Right ventricle myocardium inferior (tissue), 1 donor: ENCODE measurements at places on chromosomes 2 and 18.

DNA sequence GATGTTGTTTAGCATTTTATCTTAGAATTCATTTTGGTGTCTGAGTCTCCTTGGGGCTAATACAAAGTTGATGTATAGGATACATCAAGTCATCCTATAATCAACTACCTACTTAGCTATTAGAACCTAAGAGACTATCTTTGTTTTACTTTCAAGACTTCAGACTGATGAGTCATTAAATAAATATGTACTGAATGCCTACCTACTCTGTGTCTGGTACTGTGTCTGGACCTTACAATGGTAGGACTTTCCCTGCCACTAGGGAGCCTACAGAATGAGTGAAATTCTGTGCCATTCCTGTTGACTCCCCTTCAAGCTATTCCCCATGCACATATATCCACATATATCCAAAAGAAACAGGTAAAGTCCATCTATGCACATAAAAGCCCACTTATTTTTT is 114.5 kb downstream of the ERBB4 start:
- no peak for DNase-seq

DNA sequence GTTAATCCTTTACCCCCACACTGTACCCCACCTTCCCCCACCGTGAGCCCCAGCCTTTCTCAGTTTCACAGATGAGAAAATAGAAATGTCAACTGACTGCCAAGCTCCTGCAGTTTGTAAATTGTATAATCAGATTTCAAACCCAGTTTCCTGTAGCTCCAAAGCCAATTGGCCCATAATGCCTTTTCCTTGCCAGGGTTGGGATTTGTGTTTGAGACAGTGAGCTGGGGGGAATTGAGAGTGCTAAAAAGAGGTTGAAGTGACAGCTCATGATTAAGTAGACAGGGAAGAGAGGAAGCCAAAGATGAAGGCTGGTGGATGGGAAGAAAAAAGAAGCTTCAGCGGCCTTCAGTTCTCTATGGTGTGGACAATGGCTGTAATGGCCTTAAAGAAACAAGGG is 10.7 kb downstream of the OSBPL6 start:
- no peak for DNase-seq

GRCh38 chr2:188272121-188272520 is 19.6 kb upstream of the GULP1 start:
- DNase-seq, result no peak

DNA sequence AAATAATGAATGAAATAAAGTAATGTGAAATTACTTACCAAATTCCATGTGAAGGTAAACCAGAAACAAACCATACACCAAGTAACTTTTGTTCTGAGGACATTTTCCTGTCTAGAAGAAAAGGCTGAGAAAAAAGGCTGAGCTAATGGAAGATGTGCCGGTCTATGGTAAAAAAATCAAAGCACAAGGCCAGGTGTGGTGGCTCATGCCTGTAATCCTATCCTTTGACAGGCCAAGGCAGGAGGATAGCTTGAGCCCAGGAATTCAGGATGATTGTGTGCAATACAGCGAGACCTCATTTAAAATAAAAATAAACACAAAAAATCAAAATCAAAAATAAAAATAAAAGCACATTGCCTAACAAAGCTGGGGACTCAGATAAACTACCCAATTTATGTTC is 6.7 kb downstream of the ORC4 start:
- DNase-seq, result no peak

GRCh38 chr2:210224941-210225672 is at the start of gene ACADL:
ACADL (minus strand) TSS chr2:210225447; CDS start chr2:210225263, 184 bp downstream.
- peak; percentile 81 for DNase-seq

DNA sequence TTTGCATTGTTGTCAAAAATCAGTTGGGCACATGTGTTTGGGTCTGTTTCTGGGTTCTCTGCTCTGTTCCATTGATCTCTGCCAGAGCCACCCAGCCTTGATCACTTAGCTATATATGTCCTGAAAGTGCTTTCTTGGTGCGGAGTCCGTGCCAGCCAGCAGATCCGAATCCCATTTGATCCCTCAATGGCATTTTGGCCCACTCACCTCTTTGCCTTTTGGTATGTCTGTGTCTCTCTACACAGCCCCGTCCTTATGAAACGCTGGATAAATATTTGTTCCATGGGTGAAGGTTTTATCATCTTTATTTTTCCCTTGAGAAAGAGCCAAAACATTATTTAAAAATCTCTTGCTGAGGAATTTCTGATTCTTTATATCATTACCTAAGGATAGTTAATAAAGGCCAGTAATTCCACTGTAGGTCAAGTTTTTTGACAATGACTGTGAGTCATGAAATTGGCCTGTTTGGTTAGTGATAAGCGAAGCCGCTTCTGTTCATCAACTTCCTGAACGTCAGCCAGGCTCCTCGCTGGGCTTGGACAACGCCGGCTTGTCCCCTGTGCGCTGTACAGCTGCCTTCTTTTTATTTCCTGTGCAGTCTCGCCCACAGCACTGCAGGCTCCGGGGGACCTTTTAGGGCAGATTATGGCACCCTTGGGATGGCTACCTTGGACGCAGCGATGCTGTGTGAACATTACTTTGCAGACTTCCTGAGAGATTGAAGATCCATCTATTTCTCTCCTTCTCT is 24.9 kb downstream of the MTCL1 start:
- DNase-seq, result no peak

DNA sequence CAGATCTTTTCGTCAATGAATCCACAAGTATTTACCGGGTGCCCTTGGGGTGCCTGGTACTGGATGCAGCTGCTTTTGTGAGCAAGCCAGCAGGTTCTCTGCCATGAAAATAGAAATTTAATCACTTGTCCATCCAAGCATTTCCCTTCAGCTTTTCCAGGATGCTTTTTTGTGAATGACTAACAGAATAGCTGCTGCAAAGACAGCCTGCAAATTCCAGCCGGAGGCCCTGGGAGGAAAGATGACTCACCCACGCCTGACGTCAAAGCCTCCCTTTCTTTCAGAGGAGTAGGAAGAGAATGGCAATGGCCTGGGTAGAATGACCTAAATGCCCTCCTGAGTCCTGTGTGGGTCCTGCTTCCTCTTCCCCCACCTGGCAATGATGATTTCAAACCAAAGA is 111.9 kb downstream of the AP1S3 start:
- DNase-seq, result no peak

DNA sequence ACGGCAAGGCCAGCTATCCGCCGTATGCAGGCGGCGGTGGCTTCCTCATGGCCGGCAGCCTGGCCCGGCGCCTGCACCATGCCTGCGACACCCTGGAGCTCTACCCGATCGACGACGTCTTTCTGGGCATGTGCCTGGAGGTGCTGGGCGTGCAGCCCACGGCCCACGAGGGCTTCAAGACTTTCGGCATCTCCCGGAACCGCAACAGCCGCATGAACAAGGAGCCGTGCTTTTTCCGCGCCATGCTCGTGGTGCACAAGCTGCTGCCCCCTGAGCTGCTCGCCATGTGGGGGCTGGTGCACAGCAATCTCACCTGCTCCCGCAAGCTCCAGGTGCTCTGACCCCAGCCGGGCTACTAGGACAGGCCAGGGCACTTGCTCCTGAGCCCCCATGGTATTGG is 3.1 kb downstream of the B3GNT7 start:
- DNase-seq, result no peak

DNA sequence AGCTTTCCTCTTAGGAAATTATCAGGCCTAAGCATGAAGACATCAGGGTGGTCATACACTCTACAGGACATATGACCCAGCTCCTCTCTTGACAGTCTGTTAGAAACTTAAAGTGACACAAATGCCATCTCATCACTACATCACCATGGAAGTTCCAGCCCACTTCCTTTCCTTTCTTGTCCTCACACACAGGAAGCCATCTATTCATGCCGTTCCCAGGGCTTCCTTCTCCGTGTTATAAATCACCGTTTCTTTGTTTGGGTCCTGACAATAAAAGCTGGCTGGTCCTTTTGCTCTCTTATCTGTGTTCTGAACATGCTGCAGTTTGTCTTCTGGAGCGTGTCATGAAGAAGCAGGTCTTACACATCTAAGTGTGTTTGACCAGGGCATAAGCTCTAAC is 692.1 kb upstream of the CELF4 start:
- no peak for DNase-seq

GRCh38 chr18:54939361-54939917 is 19.8 kb downstream of the CCDC68 start:
- no peak for DNase-seq

GRCh38 chr2:162226836-162227235 is 16.4 kb downstream of the FAP start:
- no peak for DNase-seq

- DNase-seq, result no peak
Measured at GRCh38 chr2:197195518-197195917, 115.1 kb downstream of the ANKRD44 start.

- DNase-seq, result no peak
Measured at GRCh38 chr2:204042401-204042800, 105.8 kb downstream of the ICOS start.

DNA sequence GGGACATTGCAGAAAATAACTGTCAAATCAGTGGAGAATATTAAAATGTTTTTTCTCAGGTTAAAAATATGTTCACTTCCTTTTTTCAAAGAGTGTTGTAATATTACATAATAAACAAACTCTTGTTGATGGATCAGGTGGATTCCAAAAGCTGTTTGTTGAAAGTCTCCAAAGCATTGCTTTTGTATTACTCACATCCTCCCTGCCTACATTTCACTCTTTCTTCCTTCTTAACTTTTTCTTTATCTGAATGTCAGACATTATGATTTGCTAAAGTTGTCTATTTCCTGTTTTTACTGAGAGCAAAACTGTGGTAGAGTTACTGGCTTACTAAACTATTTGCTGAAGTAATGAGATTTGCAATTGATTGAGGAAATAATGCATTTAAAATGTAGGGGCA is 92.1 kb downstream of the CDH19 start:
- no peak for DNase-seq

DNA sequence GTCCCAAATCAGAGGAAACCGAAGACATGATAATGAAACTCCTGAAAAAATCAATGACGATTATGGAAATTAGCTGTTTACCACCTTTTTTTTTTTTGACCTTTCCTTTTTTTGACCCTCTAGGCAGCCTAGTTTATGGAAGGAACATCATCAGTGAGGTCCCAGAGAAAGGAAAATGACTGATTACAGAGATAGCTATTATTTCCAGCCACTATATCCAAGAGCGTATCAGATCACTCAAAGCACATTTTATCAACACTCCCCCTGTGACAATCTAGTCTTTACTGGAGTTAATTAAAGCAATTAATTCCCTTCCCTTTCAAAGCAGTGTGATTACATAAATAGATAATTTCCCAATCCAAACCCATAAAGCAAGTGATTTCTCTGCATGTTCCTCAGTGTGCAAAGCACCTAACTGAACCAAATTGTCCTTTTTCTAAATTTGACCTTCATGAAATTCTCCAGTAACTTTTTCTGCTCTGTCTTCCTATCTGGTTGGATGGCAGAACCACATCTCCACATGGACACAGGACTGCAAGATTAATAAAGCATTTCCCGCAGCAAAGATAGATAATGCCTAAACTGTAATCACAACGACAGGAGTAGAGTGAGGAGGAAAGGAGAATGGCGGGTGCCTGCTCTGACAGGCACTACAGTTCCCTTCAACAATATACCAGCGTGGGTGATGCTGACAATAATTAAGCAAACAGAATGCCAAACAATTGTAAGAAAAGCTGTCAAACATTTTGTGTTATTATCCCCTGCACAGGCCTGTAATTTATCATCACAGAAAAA is 194.4 kb downstream of the SLC8A1 start:
- no peak for DNase-seq

DNA sequence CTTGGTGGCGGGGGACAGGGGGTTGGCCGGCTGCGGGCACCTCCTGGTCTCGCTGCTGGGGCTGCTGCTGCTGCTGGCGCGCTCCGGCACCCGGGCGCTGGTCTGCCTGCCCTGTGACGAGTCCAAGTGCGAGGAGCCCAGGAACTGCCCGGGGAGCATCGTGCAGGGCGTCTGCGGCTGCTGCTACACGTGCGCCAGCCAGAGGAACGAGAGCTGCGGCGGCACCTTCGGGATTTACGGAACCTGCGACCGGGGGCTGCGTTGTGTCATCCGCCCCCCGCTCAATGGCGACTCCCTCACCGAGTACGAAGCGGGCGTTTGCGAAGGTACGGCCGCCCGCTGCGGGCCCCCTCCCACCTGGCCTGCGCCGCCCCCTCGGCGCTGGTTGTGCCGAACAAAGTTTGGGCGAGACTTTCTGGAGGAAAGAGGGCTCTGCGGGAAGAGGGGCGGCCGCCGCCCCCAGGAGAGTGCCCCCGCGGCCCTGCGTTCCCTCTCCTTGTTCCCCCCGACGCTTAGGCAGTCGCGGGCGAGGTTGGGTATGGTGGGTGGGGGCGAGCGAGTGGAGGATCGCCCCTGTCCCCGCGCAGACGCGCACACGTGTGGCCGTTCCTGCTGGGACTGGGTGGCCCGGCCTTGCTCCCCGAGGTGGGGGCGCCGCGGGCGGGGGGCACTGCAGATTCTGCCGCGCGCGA is 866 bp downstream of the CRIM1 start:
- peak; percentile 78 for DNase-seq

DNA sequence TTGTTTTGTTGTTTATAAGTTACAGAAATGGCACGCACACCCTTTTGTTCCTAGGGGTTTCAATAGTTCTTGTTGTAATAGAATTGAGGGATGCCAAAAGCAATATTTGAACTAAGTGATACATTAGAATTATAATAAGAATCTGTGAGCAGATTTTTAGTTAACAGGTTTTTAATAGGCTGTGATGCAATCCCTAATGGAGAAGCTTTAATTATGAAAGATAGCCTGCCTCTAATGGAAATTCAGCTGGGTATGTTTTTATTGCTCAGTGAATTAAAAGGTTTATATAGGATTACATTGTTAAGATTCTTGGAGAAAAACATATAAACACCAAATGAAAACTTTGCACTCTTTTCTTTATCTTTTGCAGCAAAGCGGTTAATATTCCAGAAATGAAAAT is 131.1 kb downstream of the PPP1R1C start:
- no peak for DNase-seq

DNA sequence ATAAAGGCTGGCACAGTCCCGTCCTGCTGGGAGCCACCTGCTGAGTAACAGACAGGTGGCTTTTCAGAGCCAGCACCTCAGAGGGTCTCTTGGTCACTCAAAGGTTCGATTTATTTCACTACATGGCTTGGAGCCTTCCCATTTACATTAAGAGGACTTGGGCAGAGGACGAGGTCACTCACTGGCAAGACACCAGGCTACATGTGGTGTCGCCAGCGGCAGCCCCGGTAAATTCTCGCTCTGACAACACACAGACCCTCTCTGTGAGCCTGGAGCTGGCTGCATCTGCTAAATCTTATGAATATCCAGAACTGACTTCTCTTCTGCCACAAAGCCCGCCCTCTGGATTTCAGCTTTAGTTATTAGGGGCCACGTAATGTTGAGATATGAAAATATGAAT is 254.7 kb downstream of the VAPA start:
- no peak for DNase-seq

DNA sequence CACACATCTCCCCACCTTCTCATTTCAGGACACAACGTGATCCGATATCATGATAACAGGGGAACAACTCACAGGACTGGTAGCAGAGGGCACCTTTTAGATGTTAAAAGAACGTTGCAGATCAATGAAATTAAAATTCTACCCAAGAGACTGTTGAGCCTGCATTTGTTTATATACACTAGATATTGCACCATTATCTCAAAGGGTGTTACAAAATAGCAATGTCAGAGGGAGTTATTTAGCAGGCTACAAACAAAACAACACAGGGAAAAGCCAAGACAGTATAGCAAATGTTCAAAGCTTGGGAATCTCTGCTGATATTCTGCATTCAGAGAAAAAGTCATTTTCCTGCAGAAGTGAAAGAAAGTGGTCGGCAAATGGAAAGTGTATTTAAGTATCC is 139.5 kb downstream of the MYO5B start:
- DNase-seq, result no peak
